DMS79 (cell line): ENCODE measurements at places on chromosomes 2 and 18.

DNA sequence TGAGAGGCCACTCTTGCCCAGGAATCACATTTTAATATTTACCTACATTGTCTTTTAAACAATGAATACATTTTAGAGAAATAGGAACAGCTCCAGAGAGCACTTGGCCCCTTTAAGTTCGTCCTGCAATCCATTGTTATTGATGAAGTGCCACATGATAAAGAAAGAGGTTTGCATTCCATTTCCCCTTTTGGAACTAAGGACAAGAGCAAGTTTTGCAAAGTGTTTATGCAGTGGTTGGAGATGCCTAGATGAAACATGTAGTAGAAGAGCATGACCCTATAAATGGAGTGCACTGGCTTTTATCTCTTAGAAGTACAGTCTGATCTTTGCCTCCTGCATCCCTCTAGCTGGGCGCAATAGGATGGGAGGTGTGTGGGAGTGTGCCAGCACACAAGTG lies 118.7 kb upstream of the CNTNAP5 start:
- DNase-seq: no peak

GRCh38 chr2:101803945-101804696 lies 106.6 kb downstream of the MAP4K4 start:
- no peak for DNase-seq

GRCh38 chr2:226892729-226893128 lies 56.9 kb downstream of the RHBDD1 start:
- no peak for DNase-seq

GRCh38 chr18:49699303-49699702 lies 114.0 kb downstream of the ACAA2 start:
- no peak for DNase-seq
